Kidney glomerular epithelial cell (primary cell): ENCODE measurements at places on chromosomes 2 and 18.

- no peak for DNase-seq
Observed at GRCh38 chr18:48064978-48065600, 134.6 kb upstream of the SMAD2 start.

DNA sequence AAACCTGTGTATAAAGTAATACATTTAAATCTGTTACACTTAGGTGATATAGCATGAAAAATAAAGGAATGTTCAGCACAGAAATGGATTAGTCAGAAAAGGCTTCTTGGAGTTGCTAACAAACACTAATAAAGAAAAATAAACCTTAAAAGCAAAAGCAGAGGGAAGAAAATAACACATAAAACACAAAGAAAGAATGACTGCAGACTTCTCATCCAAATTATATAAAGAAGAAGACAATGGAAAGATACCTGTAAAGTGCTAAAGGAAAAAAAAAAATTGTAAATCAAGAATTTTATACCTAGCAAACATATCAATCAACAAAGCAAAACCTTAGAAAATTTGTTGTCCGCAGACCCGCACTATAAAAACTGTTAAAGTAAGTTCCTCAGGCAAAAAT is 63.6 kb downstream of the EXOC6B start:
- DNase-seq, result no peak

DNA sequence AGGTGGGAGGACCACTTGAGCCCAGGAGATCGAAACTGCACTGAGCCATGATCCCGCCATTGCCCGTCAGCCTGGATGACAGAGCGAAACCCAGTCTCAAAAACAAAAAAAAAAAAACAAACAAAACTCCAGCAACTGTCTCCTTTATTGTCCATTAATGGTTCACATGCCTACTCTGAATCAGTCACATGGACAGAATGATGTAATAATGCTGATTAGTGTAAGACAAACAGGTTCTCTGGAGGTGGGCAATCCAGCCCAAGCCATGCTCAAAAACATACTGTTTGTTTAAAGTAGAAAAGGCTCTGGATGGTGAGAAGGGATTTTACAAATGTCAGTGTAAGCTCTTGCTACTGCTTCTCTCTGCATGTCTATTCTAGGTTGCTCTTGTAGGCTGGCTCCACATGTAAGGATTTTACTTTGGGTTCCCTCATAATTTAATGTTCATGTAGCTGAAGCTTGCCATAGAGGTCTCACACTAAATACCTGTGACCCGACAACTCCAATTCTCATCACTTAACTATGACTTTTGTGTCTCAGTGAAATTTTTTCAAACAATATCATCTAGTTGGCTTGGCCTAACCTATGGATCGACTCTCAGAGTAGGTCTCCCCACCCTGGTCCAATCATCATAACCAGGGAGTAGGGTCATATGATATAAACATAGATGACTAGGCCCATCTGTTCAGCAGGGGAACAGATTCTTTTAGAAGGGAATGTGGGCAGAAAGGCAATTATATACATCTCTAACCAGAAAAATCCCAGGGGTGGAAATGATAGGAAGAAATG is 83.9 kb upstream of the SLC39A10 start:
- no peak for DNase-seq

GRCh38 chr2:10765914-10766313 is 44.5 kb downstream of the ATP6V1C2 start:
- DNase-seq, result no peak

GRCh38 chr2:65357095-65357958 is 75.1 kb downstream of the SPRED2 start:
- no peak for DNase-seq

GRCh38 chr2:58155160-58155778 is 85.9 kb downstream of the FANCL start:
- DNase-seq, result no peak

DNA sequence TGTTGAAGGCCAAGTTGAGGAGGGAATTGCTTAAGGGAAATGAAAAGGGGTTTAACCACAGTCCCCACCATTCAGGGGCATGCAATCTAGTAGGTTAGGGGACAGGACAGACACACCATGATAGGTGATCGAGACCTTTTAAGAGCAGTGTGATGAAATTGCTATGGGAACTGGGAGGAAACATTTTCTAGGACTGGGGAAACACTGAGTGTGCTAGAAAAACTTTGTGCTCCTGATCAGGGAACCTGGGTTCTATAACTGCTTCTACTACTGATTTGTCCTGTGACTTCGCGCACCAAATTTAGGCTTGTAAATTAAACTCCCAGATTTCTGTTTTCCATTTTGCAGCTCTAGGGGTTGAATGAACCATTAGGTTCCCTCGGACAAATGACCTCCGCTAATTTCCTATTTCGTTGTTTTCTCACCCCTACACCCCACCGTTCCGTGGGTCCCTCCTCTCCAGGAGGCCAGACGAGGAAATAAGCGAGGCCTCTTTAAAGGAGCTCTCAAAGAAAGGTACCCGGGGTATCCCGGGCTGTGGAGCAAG is 371 bp upstream of the LCLAT1 start:
- peak; percentile 32 for DNase-seq

GRCh38 chr18:24538414-24539264 is 78.2 kb downstream of the HRH4 start:
- DNase-seq, result no peak

DNA sequence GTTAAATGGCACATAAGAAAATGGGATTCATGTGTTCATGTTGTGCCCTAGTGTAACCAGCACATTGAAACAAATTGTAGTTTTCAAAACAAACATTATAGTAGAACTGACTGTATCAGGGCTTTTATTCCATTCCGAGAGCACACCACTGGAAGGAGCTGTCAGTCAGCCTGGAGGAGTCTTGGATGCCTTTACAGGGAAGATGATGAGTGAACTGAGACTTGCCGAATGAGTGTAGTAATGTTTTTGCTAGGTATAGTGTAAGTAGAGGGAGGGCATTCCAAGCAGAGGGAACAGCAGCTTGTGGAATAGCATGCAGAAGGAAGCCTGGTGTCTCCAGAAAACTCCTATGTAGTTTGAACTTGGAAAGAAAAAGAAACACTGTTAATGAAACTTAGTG is 183.5 kb downstream of the MCFD2 start:
- DNase-seq, result peak; percentile 25

DNA sequence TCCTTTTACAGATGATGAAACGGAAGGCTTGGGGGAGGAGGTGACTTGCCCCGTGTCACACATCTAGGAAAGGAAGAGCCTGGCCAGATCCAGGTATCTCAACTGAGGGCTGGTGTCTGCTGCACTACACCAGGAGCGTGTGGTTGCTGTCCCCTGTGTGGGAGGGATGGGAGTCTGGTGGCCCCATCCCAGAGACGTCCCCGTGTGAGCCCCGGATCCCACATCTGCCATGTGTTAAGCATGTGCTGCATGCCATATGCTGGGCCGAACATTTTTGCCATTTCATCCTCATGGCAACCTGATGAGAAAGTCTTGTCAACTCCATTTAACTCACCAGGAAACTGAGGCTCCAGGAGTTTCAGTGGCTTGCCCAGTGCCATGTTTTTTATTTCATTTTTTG is 4.2 kb downstream of the GAREM2 start:
- DNase-seq, result no peak

DNA sequence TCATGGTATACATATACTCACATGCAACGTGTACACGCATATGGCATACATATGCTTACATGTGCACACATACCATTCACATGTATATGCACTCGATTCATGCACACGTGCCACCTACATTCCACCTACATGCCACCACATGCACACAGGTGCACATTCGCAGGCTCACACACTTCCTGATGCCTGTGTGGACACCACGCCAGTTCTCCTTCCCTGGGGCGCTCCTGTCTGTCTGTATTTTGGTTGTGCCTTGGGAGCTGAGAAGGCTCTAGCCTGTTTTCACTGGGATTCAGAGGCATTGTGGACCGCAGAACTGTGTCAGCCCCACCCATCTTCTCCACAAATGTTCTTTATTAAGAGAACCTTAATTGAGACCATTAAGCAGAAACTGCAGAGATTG is 96.6 kb upstream of the CTDP1 start:
- no peak for DNase-seq

DNA sequence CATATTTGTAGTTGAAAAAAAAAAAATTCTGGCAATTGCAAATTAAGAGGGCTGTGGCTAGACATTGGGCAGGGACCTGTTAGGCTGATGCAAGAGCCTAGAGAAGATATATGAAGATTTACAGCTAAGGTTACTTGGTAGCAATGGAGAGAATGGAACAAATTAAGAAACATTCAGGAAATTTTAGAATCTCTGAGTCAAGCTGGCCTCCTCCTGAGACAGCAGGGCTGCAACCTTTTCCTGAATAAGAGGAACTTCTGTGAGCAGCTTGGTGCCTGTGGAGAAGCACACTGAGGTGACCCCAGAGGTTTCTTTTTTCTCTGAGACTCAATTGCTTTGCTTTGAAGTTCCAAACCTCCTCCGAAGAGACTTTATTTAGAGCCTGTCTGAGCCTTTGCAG is 118.6 kb upstream of the LRATD1 start:
- DNase-seq, result no peak

GRCh38 chr18:13422541-13423147 is 204.1 kb downstream of the LDLRAD4 start:
- DNase-seq, result no peak

GRCh38 chr2:160876029-160876428 is 284.2 kb upstream of the TANK start:
- no peak for DNase-seq

DNA sequence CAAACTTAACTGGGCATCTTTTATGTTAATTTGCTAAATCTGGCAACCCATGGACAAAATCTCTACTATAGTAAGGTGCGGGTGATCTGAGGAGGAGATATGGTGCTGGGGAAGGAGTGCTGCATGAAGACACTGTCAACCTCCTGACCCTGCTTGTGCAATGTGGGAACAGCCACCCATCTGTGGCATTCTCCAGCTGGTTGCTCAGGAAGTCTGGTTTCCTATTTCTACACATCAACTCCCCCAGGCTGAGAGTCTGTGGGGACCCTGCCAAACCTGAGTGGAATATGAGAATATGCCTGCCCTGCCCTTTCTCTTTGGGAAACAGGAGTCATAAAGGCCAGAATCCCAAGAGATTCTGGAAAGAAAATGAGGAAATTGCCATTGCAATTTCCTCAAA is 60.1 kb upstream of the PAX3 start:
- DNase-seq, result peak; percentile 5

DNA sequence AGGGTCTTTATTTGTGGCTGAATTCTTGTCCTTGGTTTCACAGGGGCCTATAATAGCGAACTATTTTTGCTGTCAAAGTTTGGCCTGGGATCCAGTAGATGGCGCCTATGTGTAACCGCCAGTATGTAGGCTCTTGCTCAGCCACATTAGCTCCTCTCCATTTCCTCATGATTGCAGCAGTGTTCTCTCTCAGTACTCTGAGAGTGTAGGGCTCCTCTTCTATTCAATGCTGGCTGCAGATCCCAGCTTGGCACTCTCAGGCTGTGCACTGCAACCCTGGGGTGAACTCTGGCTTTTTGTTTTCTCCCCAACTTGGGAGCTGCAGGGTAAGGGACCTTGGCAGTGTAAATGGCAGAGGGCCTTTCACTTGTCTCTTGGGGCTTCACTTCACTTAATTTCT is 344.6 kb upstream of the CHAC2 start:
- DNase-seq, result peak; percentile 18

DNA sequence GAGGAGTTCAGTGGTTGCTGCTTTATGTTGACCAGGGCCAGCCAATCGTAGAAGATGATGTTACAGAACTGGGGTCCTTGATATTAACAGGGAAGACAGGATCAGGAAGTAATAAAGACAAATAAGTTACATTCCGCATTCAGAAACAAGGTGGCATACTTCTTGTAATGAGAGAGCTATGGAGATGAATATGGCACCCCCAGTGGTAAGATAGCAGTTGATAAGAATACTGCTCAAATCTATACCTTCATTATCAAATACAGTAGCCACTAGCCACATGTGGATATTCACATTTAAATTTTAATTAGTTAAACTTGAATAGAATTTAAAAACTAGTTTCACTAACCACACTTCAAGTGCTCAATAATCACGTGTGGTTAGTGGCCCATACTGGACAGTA is 290.4 kb upstream of the RBMS1 start:
- DNase-seq, result no peak

- DNase-seq, result no peak
Observed at GRCh38 chr2:39821871-39822270, 42.8 kb upstream of the THUMPD2 start.

DNA sequence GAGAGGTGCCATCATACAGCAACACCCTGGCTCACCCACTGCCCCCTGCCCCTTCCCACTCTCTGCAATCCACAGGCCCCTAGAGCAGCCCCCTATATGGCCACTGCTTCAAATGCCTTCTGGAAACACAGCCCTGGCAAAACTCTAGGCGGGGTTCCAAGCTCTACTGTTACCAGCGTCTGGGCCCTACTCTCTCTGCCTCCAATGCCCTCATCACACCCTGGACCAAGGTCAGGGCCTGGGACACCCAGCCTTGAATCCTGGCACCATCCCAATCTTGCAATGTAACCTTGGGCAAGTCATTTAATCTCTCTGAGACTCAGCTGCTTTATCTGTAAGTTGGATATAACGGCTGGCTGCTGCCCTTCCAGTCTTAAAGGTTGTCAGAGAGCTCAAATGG is 39.2 kb upstream of the LOXHD1 start:
- DNase-seq, result no peak

DNA sequence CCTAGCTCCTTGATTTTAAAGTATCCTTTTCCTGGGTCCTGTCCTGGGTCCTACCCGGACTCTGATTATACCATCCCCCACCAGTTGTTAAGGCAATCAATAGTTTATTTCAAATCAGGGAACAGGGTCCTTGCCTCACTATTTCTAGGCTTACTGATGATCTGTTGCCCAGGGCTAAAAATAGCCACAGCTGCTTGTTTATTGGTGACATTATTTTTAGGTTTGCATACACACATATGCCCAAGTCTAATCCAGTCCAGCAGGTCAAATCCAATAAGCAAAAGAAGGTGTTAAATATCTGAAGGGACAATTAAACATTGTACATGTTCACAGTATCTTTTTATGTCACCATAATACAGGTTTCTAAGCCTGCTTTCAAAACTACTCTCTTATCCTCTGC is 66.0 kb downstream of the RAB10 start:
- no peak for DNase-seq

- no peak for DNase-seq
Observed at GRCh38 chr2:98583276-98583675, 25.0 kb downstream of the COA5 start.

DNA sequence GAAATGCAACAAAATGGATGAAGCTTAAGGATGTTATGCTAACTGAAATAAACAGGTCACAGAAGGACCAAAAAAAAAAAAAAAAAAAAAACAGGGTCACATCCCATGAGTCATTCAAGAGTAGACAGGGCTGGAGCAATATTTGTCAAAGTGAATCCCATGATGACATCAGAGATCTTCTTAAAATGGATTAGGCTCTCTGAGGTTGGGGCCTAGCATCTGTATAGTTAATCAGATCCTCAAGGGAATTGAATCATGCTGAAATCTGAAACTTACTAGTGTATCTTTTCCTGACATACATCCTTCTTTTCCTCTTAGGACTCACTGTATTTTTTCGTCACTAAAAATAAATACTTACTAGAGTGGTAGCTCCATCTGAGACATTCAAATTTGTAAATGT is 380.6 kb upstream of the NXPH2 start:
- no peak for DNase-seq

DNA sequence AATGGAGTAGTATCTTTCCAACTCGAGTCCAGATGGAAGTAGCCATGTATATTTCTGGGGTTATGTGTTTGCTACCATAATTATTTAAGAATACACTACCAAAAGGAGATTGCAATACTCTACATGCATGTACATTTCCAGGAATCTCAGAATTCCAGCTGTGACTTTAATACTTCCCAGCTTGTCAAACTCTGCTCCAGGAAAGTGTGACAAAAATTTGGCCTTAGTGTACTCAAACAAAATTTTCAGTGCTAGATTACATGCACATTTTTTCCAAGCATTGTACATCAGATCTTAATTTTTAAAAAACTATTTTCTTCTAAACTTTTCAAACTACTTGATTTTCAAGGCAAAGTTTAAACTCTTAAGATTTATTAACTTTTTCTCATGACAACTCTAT is 1791.6 kb downstream of the SUCLG1 start:
- no peak for DNase-seq
